ENCODE measurements at places on chromosomes 2 and 18.

DNA sequence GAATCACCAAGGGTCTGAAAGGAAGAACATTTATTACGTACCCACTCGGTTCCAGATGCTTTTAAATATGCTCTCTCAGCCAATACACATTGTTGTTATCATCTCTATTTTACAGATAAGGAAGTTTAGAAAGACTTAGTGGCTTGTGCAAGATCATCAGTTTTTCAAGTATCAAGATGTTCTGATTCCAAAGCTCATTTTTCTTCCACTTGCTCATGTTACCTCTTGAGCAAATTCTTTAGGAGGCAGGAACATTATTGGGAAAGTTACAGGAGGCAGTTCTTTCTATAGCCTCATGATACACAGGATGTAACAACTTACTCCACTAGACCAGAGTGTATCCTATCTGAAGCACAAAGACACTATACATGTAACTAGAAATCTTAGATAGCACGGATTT, 65.0 kb upstream of the MMADHC start:
- no peak for DNase-seq

DNA sequence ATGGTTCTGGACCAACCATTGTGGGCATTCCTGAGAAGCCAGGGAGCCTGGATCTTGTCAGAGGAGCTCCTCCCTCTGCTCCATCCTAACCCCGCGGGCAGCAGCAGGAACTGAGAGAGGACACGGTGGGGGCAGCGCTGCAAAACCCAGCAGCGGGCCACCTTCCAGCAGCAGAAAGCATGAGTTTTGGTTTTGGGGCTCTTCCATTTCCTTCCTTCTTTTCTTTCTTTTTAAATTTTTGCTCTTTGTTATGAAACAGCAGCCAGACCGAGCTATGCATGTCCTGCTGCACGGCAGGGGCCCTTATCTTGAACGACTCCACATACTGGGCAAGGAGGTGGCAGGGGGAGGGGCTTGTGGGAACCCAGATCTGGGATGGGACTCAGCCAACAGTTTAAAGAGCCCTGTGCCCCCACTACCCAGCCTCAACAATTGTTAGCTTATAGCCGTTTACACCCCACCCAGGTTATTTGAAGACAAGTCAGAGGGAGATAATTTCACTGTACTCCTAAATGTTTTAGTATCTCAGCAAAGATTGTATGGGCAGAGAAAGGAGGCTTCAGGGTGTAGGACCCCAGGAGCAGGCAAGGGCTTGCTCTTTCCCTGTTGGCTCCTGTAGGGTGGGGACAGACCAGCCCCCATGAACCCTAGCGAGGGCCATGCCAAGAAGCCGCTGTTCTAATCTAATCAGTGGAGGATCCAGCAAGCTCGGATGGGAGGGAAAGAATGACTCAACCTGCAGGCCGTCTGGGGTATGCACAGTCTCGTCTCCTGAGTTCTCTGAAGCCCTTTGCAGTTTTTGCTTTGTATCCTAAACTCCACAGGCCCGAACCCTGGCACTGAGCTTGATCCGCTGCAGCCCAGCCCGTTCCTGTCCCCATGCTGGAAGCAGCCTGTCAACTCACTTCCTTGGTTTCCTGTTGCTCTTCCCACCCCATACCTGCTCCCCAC, 75.3 kb downstream of the LRRFIP1 start:
- no peak for DNase-seq

GRCh38 chr2:102703748-102704147, 58.1 kb upstream of the TMEM182 start:
- no peak for DNase-seq

DNA sequence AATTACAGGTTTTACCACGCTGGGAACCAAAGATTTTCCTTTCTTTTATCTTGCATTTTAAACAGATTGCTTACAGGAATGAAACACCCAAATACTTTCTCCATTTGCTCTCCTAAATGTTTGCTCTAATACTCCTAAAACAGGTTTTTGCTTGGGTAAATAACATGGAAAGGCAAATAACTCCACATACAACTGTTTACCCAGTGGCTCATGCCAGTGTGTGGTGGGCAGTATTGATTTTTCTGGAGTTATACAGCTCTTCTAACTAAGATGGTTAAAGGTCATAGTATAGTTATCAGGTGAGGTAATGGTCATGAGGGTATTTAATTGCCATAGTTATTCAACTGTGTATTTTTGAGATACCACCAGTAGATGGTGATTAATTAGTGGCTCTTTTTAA, 61.2 kb upstream of the RAB27B start:
- no peak for DNase-seq

GRCh38 chr2:2901384-2902345, 476.0 kb downstream of the EIPR1 start:
- no peak for DNase-seq

- DNase-seq: no peak
Measured at GRCh38 chr18:9410515-9410914, 64.8 kb upstream of the RALBP1 start.

- DNase-seq: no peak
Measured at GRCh38 chr2:61295981-61296380, 134.0 kb downstream of the C2orf74 start.

DNA sequence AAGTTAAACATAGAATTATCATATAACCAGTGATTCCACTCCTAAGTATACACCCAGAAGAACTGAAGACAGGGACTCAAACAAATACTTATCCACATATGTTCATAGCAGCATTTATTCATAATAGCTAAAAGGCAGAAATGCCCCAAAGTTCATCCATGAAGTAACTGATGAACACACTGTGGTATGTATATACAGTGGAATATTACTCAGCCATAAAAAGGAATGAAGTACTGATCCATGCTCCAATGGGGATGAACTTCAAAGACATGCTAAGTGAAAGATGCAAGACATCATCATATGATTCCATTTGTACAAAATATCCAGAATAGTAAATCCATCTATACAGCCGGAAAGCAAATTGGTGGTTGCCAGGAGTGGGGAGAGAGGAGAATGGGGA, 157.5 kb downstream of the LAMA1 start:
- no peak for DNase-seq

- no peak for DNase-seq
Measured at GRCh38 chr18:71403501-71403900, 1114.7 kb downstream of the SOCS6 start.

- DNase-seq: no peak
Measured at GRCh38 chr2:189676471-189676870, 2.0 kb downstream of the ANKAR start.

GRCh38 chr2:11861044-11861443, 114.6 kb downstream of the LPIN1 start:
- DNase-seq: no peak

- peak; percentile 44 for DNase-seq
Measured at GRCh38 chr18:22705328-22705727, 227.8 kb upstream of the RBBP8 start.

DNA sequence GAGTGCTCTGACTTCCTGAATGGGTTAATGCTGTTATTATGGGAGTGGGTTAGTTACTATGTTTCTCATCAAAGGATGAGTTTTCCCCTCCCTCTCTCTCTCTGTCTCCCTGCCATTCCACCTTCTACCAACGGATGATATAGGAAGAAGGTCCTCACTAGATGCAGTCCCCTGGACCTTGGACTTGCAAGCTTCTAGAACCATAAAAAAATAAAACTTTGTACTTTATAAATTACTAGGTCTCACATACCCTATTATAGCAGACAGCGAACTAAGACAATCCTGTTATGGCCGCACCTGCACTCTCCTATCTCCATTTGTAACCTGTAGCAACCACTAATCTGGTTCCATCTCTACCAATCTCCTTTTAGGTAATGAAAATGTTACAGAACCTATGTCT, 564.9 kb downstream of the CNTNAP5 start:
- no peak for DNase-seq

DNA sequence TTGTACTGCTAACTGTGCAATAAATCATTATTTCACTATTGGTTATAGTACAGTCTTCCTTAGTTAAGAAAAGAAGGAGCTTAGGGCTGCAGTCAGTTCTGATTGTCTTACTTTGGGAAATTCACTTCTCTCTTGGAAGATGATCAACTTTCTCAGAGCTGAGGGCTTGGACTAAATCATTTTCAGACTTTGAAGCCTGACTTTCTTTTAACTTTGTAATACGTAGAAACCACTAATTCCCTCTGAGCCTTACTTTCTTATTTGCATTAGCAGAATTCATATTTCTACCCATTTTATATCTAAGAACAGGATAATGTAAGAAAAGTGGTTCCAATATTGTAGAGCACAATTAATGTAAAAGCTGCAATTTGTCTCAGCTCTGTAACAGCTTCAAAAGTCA, 386.4 kb downstream of the TRIB2 start:
- no peak for DNase-seq

- DNase-seq: no peak
Measured at GRCh38 chr2:168602846-168603401, 146.9 kb downstream of the CERS6 start.

GRCh38 chr2:202703091-202703490, 68.3 kb downstream of the FAM117B start:
- no peak for DNase-seq

GRCh38 chr2:198641161-198641560, 816.6 kb downstream of the SATB2 start:
- DNase-seq: no peak

- DNase-seq: peak; percentile 31
Measured at GRCh38 chr18:77560341-77560992, 310.8 kb downstream of the GALR1 start.

GRCh38 chr2:105797298-105797819, 52.6 kb downstream of the NCK2 start:
- no peak for DNase-seq

- no peak for DNase-seq
Measured at GRCh38 chr2:98161186-98161585, 74.2 kb downstream of the VWA3B start.

DNA sequence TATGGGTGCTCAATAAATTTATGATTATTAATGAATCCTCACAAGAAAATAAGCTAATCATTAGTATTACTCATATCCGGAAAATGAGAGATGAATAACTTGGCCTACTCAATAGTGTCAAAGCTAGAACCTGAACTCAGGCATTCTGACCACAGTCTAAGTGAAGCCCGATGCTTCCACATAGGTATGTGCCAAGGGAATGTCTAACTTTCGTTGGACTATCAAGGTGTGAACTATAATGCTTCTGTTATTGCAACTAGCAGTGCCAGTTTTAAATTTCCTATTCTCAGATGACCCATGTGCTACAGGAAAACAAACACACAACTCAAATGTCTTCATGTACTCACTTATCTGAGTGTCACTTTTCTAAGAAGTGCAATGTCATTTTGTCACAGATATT, 1.8 kb downstream of the BARD1 start:
- DNase-seq: no peak

GRCh38 chr2:27370816-27371620, 602 bp downstream of the SNX17 start:
- DNase-seq: no peak

GRCh38 chr18:35890323-35890722, 82.2 kb upstream of the RMP24 start:
- DNase-seq: no peak

DNA sequence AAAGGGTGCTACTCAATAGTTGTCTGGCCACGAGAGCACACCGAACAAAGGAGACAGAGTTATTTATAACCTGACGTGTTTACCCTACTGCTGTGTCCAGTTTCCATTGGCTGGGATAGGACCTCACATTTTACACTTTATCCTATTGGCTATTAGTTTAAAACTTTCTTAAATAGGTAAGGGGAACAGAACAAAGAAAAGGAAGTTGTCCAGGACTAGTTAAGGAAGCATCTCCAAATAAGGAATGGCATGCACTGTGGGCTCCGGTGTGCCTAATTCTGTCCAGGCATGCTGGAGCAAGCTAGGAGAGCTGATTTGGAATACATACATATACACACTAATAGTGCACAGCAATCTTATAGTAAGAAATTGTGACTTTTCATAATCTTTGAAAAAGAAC, 72.2 kb downstream of the CAB39 start:
- no peak for DNase-seq

DNA sequence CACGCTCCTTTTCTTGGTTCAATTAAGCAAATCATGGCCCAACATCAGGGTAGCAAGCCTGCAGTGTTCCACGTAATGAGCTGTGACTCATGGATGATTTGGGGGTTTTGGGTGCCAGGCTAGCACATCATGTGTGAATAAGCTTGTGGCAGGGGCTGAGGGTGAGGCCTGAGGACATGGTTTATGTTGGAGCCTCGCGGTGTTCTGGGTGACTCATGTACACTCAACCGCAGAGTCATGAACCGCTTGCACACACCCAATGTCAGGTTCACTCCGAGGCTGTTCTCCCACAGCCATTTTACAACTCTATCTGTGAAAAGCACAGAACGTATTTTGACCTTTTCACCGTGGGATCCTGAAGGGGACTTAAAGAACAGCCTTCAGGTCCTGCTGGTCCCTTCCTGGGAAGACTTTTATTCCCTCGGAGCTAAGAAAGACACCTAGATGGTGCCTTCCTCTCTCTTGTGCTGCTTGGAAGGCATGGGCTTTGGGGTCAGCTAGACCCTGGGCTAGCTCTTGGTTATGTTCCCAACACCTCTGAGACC, 139.9 kb upstream of the ZEB2 start:
- peak; percentile 50 for DNase-seq

DNA sequence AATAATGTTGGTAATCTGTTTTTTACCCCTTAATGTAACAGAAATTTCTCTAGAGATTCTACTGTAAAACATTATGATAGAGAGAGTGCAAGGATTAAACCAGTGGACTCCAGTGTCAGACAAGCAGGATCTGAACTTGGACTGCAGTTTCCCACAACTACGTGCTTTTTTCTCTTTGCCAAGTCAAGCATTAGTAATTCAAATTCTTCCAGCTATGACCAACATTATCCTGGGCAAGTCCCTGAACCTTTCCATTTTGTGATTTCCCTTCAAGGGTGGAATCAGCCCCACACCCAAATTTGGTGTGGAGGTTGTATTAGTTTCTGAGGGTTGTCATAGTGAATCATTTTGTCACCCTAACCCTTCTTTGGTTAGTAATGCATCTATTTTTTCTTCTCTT, 482.0 kb downstream of the ZNF516 start:
- no peak for DNase-seq

- no peak for DNase-seq
Measured at GRCh38 chr2:71879509-71880184, 268.0 kb downstream of the CYP26B1 start.

GRCh38 chr2:587087-587960, 89.9 kb downstream of the TMEM18 start:
- DNase-seq: no peak

DNA sequence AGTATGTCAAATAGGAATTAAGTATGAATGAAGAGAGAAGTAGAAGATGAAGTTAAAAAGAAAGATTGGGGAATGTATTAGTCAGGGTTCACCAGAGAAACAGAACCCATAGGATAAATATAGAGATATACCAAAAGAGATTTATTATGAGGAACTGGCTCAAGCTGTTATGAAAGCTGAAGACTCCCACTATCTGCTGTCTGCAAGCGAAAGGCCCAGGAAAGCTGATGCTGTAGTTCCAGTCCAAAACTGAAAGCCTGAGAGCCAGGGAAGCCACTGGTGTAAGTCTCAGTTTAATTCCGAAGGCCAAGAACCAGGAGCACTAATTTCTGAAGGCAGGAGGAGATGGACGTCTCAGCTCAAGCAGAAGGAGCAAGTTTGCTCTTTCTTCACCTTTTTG, 200.9 kb upstream of the FN1 start:
- DNase-seq: no peak
